Kidney (tissue), 22 donors: ENCODE measurements at places on chromosomes 1 and 21.

DNA sequence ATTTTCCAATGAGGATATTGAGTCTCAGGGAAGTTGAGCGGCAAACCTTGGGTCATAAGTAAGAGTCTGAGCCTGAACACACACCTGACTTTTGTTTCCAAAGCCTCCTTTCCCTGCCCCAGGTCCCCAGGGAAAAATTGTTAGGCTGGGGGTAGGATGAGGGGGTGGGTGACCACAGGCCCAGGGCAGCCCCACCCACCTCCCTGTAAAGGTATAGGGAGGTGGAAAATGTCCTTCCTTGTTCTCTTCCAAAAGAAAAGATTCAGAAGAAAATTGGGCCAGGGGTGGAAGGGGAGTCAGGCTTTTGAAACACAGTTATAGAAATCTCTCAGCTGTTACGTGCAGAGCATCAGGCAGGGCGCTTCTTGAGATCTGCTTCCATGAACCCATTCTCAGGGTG lies 129.7 kb upstream of the NGF start:
- no peak for DNase-seq

- DNase-seq, result no peak
Measured at GRCh38 chr1:90614872-90615271, 102.2 kb downstream of the BARHL2 start.

DNA sequence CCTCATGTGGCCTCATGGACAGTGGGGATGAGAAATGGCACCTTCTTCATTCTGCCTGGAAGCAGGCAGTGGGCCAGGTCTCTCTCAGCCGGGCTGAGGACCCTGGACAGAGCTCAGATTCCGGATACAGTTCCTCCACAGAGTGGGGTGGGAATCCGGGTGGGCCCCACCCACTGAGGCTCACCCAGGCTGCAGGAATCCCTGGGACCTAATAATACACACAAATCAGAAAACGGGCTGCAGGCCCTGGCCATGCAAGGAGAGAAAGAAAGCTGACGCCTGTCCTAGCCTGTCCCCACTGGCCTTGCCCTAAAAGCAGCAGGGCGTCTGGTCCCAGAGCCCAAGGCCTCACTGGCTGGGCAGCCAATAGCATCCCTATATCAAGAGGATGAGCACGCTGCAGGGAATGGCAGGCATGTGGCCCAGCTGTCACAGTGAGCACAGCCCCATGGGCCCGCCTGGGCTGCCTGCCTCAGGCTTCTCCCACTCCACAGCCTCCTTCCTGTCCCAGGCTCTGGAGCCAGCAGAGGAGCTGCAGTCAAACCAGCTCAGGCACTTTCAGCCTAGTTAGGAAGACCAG lies 25.3 kb downstream of the ACTA1 start:
- DNase-seq, result no peak

DNA sequence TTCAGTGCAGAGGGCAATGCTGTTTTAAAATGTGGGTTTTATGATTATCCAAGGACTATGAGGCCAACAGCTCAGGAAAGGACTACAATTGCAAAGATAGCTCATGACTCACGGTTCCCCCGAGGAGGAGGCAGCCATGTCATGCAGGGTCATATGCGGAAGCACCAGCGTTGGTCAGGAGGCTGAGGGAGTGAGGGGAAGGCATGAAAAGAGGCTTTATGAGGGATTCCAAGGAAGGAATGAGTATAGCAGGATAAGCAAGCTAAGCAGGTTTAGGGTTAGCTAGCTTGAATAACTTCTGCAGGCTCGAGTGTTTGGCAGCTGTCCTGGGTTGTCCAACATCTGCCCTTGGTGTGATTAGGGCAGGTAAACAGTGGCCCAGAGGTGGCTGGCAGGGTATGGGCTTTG lies 495.1 kb downstream of the SETD4 start:
- DNase-seq, result peak; percentile 82

DNA sequence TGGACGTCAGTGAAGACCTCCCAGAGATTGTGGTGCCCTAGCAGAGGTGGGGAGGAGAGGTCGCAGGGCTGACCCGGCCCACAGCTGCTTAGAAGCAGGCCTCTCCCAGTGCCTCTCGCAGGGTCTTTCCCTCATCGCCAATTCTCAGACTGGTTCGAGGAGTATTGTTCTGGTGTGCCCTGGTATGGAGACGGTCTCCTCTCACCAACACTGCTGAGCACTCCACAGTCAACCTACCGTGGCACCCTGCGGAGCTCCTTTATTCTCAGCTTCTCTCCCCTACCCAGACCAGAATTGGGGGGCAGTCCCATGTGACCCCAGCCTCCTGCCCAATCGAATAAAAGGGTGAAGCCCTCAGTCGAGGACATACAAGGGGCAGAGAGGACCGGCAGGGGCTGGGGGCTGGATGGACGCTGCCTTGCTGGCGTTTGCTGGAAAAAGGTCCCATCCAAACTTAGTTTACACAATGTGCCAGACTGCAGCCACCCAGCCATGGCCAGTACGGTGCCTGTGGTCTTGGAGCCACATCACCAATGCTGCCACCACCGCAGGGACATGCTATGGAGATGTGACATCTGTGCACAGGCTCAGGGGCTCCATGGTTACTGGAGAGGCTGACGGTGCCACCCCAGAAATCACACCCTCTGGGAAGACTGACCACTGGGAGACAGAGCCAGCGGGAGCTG lies 80.8 kb downstream of the STUM start:
- DNase-seq, result peak; percentile 24
